ENCODE measurements at places on chromosomes 4 and X.

DNA sequence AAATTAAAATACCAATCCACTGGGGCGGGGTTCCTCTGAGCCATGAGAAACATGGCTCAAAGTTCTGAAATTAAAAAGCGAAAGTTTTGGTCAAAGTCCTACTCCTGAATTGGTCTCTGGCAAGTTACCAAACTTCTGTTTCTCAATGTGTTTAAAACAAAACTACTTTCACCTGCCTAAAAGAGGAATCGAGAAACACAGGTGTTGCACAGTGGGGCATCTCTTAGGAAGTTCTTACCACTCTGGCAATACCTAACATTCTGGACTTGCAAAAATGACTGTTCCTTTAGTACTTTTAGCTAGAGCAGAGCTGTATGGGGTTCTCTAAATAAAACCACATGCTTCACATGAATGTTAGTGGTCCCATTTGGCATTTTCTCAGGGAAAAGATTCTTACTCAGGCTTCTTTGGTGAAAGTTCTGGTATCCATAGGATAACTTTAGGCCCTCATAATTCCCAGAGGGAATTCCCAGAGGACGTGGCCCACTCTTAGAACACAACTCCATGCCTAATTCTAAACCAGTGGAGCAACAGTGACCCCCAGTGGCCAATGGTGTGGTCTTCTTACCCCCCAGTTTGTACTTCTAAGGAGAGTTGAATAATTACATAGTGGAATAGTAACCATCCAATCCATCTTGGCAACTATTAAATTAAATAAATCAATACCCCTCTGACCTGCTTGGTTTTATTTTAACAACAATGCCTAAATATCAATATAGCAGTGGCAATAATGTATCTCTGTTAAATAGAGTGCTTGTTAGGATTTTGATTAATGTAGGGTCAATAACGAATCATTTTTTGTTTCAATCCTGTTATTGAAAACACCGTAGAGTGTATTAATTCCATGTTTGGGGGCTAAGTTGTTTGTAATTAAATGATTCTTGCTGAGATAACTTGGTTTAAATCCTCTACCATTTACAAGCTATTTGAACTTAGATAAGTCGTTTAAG, 21.9 kb downstream of the BMP3 start:
- DNase-seq = peak; percentile 9

DNA sequence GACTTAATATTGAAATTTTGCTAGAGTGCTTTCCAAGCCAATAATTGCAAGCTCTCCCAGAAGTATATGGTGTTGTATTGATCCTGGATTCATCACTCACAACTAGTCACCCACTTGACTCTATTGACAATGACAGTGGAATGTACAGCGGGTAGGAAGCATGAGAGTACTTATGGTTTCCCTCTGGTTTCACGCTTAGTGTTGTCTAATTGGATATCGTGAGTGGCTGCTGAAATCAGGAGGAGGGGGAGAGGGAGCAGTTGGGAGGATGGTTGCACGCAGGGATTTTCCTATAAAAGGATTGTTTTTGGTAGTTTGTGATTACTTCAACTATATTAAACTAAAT, 1819.5 kb upstream of the TENM3 start:
- DNase-seq = no peak

DNA sequence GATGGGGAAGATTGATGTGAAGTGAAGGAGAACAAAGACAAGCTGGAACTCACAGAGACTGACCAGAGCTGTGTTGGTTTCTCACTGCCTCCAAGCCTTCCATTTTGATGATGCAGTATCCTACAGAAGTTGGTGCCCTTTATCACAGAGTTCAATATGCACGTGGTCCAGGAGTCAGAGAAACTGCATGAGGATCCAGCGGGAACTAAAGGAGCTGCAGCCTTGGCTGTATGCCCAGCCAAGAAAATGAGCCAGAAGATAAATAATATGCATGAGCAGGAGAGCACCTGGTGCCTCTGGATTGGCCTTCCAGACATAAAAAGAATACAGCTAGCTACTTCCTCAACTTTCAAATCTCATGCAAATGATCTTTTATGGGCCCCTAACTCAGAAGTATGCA, 44.3 kb upstream of the DCLK2 start:
- no peak for DNase-seq

- DNase-seq = no peak
These were observed 41.7 kb downstream of the KLHL34 start for GRCh38 chrX:21616386-21616785.

DNA sequence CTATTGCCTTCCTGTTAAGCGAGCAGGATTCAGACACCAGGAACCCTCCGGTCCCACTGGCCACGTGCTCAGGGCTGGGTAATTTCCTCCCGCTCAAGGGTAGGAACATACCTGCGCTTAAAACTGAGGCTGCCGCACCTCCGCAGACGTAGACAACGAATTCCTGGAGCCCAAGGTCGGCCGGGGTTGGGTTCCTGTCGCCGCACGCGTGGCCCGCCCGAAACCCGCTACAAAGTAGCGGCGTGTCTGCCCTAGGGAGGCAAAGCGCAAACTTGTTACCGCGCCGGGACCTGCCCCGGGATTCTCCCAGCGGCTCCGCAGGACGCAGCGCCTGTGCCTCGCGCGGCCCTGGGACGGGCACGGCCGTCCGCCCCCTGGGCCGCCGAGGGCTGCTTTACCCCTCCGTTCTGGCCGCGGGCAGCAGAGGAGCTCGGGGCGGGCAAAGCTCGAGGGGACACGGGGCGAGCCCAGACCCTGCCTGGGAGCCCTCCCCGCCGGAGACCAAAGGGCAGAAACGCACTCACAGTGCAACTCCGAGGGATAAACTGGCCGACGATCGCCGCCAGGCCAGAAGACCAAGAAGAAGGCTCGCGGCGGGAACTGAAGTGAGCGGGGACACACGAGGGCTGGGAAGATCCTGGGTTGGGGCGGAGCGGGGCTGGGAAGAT, at the start of gene ERVMER34-1:
ERVMER34-1 (minus strand) TSS at position 607 of the 668 bp plus-strand sequence. CDS start 5,905 bp downstream, outside the sequence.
- DNase-seq = no peak

DNA sequence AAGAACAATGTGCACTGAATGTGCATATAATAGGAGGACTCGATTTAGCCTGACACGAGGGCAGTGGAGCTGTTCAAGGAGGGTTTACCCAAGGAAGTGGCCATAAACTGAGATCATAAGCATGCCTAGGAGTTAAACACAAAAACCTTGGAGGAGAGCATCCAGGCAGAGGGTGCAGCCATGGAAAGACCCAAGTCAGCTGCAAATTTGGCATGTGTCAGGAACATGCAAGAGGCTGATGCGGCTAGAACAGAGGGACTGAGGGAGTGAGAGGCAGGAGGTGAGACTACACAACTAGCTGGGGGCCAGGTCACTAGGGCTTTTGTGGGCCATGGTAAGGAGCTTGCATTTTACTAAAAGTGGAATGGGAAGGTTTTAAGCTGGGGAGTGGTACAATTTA, 55.6 kb downstream of the PRPS1 start:
- no peak for DNase-seq

DNA sequence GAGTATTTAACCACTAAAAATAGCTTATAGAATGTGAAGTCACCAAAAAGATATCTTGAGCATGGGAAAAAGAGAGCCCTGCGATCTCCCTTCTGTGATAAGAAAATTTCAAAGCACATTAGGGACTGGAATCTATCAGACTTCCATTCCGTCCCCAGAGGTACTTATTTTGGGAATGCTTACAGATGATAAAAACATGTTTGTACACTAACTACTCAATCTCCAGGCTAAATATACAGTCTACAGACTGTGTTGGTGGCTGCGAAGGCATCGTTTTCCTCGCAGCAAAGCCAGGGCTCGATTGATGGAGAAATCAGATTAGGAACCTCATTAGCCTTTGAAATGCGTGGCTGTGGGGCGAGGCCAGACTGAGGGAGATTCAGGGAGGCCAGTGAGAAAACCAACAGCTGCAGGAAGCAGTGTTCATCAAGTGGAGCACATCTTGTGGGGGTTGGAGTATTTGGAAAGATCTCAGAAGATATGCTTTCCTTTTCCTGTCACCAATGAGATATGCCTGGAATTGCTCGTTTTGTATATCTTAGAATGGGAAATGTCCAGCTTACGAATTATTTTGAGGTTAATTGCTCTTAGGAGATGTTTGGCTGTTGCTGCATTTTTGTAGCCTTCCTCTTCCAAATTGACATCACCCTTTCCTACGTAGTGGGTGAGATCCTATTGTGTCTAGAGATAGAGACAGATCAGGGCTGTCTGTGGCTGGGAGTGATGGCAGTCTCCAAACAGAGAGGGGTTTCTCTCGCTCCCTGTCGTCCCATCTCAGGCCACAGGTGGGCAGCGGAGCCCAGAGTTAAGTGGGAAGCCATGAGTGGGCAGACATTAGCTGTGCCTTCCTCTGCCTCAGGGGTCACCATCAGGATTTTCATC, 224.9 kb upstream of the FAT1 start:
- DNase-seq = no peak

DNA sequence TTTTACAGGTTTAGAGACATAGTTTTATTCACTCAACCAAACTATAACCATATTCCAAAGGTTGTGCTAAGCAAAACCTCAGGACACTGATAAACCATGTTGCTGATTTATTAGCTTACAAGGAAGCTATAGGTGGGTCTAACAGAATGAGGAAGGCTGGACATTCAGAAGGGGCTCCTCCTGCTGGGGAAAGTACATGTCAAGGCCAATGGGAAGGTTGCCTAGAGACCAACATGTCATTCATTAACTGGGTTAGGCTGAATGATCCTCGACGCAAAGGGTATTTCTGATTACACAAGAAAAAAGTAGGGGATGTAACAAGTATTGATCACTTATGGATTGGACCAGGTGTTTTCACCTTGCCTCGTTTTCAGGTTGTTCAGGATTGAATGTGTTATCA, 30.3 kb downstream of the SLC10A6 start:
- DNase-seq = no peak

DNA sequence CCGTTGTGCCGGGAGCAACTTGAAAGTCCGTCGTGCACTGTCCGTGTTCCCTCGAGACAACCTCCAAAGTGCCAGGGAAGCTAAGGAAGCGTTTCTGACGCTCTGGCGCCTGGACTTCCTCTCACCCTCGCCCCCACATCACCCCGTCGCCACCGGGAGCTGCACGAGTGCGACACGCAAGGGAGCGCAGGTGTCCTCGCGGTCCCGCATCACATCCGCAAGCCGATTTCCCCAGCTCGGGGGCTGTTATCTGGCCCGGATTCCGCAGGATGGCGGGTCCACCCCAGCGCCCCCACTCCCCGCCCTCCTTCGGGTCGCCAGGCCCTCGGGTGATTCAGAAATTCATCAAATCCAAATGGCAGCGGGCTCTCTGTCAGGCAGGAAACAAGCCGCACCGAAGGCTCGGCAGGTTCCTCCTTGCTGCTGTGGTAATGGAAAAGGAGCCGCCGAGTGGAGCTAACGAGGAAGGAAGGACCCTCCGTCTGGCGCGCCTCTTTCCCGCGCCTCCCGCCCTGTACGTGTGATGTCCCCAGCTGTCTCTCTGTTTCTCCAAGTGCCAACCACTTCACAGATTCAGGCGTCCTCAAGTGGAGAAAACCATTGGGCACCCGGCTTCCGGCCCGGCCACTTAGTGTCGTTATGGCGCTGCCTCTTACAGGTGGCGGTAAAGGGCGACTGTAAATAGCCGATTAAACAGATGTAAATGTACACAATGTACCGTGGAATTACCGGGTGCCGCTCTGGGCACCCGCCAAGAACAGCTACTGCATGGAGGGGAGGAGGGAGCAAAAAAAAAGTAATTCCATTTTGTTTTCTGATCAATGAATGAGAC, 921 bp upstream of the SETD7 start:
- peak; percentile 16 for DNase-seq

- DNase-seq = no peak
These were observed 314.5 kb downstream of the CAMK2D start for GRCh38 chr4:113447061-113447460.

GRCh38 chrX:136176399-136176825, 29.1 kb downstream of the FHL1 start:
- no peak for DNase-seq

GRCh38 chr4:94802091-94802490, 44.3 kb downstream of the BMPR1B start:
- no peak for DNase-seq

DNA sequence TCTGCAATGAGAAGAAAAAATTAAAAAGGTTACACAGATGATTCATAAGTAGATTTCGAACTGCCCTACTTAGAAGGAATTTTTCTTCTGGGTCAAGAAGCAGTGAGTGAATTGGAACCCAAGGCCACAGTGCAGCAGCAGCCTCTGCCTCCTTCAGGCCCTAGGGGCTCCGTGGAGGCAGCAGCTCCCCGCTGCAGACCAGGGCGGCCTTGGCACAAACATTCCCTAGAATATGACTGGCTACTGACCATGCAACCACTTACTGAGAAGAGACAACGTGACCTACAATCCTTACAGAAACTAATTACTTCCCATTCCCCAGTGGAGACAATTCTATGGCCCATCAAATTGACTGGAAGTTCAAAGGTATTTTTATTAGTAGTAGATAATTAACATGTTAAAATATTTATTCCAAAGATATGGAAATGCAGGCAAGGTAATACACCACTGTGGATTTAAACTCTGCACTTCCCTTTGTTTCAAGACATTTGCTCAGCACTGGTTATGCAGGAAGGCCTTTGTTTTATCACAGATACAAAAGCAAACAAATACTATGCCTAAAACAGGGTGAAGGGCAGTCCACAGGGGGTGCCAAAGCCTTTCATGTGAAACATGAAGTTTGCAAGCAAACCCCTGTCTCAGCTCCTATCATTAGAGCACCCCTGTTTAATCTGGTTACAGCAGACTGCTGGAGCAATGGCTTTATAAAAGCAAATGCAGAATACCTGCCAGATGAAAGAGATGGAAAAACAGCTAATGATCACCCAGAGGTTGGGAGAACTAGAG, 59.2 kb downstream of the PCDH19 start:
- no peak for DNase-seq

GRCh38 chr4:17884063-17884462, 73.3 kb downstream of the NCAPG start:
- DNase-seq = no peak

DNA sequence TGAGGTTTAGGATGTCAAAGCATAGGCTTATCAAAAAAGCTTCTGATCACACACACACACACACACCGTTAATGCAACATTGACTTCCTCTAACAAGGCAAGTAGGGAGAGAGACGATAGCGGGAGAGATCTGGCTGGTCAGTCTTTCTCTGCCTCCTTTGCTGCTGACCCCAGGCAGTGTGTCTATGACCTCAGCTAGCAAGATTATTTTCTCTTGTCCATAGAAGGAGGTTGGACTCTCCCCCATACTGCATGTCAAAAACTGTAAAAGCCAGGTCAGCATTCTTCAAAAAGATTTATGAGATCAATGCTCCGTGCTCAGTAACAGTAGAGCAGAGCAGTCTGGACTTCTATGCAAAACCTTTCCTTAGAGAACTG, 63.5 kb upstream of the PGM2 start:
- no peak for DNase-seq

GRCh38 chr4:168167714-168168284, 75.5 kb downstream of the ANXA10 start:
- no peak for DNase-seq
